Breast epithelium (tissue), 4 donors: ENCODE measurements at places on chromosomes 1 and 21. TPM values are rescaled to one million over a fixed set of nuclear protein-coding genes. Genes with fewer than 3 reads are reported as not detected.

- peak; percentile 69 for DNase-seq
Measured at GRCh38 chr1:93614986-93615581, 66.6 kb downstream of the BCAR3 start.

AMY2A gene
- not detected for total RNA-seq

- DNase-seq = no peak
Measured at GRCh38 chr1:26761217-26761616, 26.5 kb upstream of the PIGV start.

DNA sequence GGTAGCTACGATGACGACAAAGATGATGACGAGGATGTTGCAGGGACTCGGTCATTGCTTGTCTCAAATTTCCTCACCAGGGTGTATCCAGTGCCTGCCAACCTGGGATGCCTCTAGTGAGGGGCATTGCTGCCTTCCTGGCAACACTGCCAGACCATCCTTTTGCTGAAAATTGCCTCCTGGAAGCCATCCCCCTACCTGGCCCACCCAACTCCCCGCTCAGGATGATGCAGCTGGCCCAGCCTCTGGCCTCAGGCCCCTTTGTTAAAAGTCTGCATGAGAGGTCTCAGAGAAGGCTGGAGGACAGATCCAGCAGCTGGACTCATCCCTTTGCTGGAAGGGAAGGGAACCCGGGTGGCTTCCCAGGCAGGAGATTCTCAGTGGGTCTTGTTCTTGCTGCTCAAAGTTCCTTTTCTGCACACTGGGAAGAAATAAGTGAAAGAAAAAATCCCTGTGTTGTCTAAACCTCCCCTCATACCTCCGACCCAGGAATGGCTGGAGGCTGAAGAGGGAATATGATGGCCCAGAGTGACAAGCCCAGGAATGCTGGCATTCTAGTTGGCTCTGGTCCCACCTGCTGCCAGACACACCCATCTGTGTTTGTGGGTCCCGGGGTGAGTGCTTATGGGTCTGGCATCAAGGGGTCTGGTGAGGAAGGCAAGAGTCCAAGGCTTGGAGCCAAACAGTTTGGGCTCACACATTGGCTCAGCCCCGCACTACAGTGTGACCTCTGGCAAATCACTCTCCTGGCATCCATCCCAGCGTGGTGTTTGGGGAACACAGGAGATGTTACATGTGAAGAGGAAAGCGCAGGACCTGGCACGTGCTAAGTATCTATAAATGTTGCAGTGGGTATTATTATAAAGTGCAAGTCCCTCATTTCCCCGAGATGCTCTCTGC lies 6.7 kb upstream of the FNDC5 start:
- peak; percentile 52 for DNase-seq

DNA sequence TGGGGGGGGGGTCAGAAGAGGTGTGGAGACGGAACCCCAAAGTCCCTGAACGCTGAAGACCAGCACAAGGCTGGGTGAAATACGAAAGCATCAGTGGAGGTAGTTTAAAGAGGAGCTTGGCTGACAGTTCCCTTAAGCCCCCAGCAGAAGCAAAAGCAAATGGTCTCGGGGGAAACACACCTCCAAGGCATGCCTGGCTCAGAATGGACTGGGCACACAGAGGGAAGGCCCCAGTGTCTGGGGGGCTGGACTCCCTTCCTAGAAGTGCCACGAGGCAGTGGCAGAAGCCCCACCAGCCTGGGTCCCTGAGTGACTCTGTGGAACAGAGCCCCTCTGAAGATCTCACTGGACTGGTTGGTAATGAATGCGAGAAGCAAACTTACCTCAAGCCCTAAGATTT lies 43.9 kb downstream of the UBE2G2 start:
- DNase-seq = no peak

KLHL21 gene
- total RNA-seq = 61.3 TPM

ATF3 gene
- 26.9 TPM for total RNA-seq
